ENCODE measurements at places on chromosomes 11 and 22.

- DNase-seq = no peak
Observed at GRCh38 chr22:46053563-46054090, 76.7 kb upstream of the WNT7B start.

DNA sequence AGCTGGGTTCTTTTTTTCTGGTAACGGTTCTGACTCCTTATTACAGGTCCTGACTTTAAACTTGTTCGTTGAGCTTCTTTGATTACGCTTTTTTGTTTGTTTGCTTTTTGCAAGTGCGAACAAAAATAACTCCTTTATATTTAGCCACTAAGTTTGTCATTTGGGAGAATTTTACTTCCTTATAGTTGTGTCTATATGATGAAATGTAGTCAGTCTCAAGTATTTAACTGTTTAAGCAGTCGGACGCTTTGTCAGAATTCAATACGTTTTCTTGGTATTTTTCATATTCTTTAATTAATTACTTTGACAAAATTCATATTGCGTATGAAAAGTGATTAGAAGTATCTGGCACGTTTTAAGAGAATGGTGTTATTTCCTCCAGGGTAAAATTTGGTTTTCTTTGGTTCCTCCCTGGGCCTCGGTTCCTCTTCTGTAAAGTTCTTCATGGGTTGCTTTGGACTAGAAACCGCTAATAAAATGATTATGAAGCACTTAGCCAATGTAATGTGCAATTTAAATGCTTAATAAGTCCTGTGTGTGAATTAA is 1.3 kb downstream of the CBL start:
- no peak for DNase-seq

DNA sequence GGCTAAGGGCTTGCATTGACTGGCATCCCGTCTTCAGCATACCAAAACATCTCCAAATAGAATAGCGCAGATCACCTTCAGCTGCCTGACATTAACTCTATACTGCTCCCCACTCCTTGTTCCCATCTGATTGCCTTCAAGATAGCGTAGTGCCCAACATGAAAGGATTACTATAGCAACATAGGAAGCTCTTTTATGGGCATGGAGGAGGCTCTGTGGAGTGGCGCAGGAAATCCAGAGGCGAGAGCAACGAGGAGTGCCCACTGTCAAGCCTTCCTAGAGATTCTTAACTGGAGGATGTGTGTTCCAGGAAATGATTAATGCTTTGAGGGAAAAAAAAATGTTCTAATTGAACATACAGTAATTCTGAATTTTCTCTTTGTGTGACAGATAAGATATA is 213.3 kb downstream of the CADM1 start:
- no peak for DNase-seq

DNA sequence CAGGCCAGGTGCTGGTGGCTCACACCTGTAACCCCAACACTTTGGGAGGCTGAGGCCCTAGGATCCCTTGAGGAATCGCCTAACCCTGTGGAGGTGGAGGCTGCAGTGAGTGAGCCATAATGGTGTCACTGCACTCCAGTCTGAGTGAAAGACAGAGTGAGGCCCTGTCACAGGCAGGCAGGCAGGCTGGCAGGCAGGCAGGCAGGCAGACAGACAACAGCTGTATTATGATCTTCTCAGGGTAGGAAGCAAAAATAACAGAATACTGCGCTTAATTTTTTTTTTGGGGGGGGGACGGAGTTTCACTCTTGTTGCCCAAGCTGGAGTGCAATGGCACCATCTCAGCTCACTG is 3901.6 kb upstream of the OR11H1 start:
- DNase-seq = no peak

DNA sequence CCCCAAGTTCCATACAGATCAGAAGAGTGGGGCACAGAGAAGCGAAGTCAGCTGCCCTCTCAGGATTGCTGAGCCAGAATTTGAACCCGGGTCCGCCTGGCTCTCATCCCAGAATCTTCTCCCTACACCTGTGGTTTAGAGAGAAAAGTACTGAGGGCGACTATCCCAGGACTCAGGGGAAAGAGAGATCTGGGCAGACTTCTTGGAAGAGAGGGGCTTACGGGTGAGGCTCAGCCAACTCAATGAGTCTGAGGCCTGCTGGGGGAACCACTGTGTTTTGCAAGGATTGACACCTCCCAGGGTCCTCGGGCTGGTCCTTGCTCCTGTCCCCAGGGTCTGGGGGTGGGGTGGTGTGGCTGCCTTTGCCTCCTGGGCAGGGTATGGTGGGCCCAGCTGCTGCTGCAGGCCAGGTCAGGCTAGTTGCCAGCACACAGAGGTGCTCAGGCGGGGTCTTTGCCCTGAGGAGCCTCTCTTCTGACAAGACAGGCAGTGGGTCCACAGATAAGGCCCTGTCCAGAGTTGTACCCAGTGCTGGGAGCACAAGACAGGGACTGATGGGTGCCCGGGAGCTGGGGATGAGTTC is 1.2 kb downstream of the CAPN5 start:
- no peak for DNase-seq

DNA sequence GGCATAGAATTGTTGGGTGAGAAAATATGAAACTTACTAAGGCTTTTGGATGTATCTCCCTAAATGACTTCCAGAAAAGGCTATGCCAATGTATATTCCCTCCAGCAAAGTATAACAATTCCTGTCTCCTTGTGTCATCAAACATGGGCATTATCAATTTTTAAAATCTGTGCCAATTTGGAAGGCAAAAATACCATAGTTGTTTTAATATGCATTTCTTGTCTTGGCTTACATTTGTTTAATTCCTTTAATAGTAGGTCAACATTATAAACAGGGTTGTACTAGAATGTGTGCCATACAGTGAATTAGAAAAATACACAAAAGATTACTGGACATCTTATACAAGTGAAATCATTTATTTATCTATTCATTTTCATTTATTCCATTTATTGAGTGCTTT is 41.6 kb downstream of the DCUN1D5 start:
- DNase-seq = no peak

DNA sequence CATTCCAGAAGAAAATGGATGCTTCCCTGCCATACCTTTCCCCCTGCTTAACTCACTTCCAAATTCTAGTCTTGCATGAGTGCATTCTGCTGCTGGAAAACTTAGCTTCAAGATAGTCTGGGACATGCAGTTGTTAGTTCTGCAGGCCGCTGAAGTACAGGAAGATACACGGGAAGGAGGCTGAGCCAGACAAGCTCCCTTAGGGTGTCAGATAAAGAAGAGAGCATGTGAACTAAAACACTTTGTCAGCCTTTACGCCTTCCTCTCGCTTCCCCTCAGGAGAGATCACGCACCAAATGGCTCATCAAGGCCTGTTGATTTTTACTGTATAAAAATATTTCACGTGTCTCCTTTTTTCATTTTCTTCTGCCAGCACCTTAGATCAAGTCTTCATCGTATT is 420.7 kb downstream of the INSC start:
- DNase-seq = no peak

- no peak for DNase-seq
Observed at GRCh38 chr11:20042811-20043341, 117.4 kb downstream of the DBX1 start.

Data from T-helper 1 cell (primary cell).